Trophoblast cell (in vitro differentiated cells and primary cell): ENCODE measurements at places on chromosomes 12 and 14.
A peak's percentile ranks its signal among the peaks of the same experiment; 100 is the strongest.

- DNase-seq = no peak
Observed at GRCh38 chr12:102120886-102121285, 903 bp downstream of the PARPBP start.

DNA sequence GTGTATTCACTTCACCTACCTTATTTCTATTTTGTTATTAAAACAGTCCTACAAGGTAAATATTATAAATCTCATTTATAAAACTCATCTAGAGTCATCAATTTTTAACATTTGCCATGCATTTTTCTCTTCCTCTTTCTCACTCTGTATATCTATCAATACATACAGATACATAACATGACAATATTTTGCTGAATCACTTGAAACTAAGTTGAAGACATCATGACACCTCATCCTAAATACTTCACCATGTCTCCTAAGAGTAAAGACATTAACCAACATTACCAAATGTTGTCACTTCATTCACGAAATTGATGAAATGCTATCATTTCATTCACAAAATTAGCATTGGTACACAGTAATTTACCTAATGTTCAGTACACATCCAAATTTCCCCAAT is 181.8 kb downstream of the PAX9 start:
- DNase-seq = no peak

GRCh38 chr14:85531141-85531586 is 1.2 kb downstream of the FLRT2 start:
- no peak for DNase-seq

GRCh38 chr12:84696281-84696680 is 216.3 kb downstream of the SLC6A15 start:
- no peak for DNase-seq

GRCh38 chr12:948238-948637 is 1.3 kb downstream of the RAD52 start:
- DNase-seq = no peak

- no peak for DNase-seq
Observed at GRCh38 chr14:29242755-29243754, 476.5 kb downstream of the FOXG1 start.

- DNase-seq = no peak
Observed at GRCh38 chr12:50415899-50416479, 15.3 kb downstream of the LARP4 start.

DNA sequence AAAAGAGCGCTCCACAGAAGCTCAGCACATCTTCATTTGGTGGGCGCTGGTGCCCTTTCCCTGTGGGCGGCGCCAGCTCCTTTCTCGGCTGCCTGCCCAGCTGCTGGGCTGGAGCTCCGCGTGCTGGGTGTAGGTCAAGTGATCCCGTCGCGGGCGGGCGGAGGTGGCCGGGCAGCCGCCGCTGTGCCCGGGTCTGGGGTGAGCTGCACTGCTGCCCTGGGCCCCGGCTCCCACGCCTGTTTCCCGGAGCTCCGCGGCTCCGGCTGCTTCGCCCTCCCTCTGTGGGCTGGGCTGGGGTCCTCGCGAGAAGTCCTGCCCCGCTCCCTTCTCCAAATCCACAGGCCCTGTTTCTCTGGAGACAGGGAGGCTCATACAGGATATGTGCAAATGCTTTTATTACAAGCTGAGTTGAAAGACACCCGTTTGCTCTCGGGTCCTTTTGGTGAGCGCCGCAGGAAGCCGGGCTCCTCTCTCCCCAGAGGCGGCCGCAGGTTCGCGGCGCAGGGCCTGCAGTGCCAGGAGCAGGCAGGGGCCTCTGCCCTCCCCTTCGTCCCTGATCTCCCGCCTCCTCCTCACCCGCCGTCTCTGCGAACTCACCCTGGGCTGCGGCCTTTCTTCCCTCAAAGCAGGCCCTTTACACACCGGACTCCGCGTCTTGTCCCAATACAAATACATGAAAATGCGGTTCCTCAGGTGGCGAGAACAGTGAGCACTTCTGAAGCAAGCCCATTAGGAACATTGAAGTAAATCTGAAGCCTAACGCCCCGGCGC is 67.8 kb upstream of the CAPRIN2 start:
- no peak for DNase-seq

GRCh38 chr14:99964979-99965378 is 100.2 kb upstream of the EVL start:
- no peak for DNase-seq

GRCh38 chr12:8991371-8992345 is 2.3 kb downstream of the KLRG1 start:
- peak; percentile 51 for DNase-seq

GRCh38 chr12:122721057-122721545 is 4.5 kb upstream of the HCAR3 start:
- peak; percentile 29 for DNase-seq

- peak; percentile 50 for DNase-seq
Observed at GRCh38 chr12:57842342-57843294, 3.9 kb downstream of the CTDSP2 start.

- peak; percentile 55 for DNase-seq
Observed at GRCh38 chr14:99946652-99947489, 118.4 kb upstream of the EVL start.

GRCh38 chr12:112126911-112127310 is 1.6 kb downstream of the TRAFD1 start:
- DNase-seq = no peak
